ENCODE measurements at places on chromosomes 4 and X.
A peak's percentile ranks its signal among the peaks of the same experiment; 100 is the strongest.

- peak; percentile 51 for DNase-seq
Measured at GRCh38 chr4:190020790-190021717, 6.0 kb downstream of the FRG2 start.

DNA sequence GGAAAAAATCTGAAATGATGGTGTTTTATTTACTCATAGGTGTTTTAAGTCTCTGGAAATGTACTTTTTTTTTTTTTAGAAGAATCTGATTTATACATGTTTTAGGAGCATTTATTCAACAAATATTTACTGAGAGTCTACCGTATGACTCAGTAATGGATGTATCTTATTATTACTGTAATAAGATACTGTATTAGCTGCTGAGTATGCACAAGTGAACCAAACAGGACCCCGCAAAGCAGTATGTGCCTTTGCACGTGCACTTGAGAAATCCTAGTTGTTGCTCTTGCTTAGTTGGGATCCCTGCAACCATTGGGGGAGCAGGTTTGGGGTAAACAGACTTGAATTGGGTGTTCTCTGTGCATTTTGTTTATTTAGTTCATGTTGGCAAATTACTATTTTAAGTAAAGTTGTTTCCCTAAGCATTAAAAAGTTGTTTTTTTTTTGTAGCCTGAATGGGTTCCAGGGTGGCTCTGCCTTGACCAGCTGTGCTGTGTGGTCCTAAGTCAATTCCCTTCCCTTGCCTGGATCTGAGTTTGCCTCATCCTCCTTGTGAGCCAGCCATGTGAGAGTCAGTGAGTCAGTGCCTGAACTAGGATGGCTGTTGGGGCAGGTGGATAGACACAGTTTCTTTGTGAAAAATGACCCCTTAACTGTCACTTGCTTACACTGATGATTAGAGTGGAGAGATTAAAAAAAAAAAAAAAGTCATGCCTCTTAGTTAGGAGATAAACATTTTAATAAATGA is 27.7 kb downstream of the DCUN1D4 start:
- DNase-seq = no peak

- DNase-seq = peak; percentile 85
Measured at GRCh38 chr4:168153596-168154440, 61.5 kb downstream of the ANXA10 start.

DNA sequence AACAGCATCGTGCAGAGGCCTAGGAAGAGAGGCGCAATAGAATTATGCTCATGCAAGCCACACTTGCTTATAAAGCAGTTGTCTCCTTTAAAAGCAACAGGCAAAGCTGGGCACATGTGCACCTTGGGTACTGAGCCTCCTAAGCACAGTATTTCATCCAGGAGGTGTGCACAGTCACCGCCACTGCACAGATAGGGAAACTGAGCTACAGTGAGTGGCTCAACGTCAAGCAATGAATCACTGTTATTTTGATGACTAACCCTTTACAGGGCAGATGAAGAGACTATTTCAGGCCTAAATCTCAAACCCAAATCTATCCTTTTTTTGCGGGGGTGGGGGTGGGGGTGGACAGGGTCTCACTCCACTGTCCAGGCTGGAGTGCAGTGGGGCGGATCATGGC is 42.3 kb downstream of the BCOR start:
- DNase-seq = no peak

- DNase-seq = no peak
Measured at GRCh38 chr4:151688003-151688784, 72.6 kb downstream of the GATB start.

DNA sequence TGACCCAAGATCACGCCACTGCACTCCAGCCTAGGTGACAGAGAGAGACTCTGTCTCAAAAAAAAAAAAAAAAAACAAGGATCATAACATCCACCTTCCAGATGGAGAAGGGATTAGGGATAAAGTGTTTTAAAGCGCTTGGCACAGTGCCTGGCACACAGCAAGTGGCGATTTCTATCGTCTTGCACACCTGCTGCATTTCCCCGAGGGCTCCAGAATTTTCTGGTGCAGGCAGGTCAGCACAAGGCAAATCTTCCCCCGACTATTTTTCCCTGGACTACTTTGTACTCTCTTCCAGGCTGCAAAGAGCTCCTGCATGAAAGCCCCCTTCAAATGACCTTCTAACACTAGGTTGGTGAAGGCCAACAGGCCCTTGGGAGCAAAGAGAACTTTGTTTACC is 57.3 kb downstream of the APBB2 start:
- DNase-seq = no peak

GRCh38 chr4:107757864-107758476 is 37.9 kb upstream of the PAPSS1 start:
- peak; percentile 55 for DNase-seq
